CD4-positive, alpha-beta T cell treated with Interleukin-1 beta for 1 hour (primary cell): ENCODE measurements at places on chromosomes 5 and 9.
A peak's percentile ranks its signal among the peaks of the same experiment; 100 is the strongest.

DNA sequence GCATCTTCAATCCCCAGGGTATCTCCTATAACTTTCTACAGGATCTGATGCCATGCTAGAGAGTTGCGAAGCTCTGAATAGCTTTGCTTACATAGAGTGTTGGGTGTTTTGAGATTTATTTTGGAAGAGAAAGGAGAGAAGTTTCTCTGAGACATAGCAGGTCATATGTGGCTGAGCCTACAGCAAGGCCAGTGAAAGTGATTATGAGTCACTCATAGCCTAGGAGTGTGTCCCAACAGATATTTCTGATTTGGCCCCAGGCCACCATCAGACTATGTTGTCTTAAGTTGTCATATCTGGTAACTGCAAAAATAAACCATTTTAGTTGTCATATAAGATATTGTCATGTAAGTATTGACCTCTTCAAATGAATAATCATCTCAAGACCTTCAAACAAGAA is 132.0 kb upstream of the RAI14 start:
- no peak for DNase-seq

DNA sequence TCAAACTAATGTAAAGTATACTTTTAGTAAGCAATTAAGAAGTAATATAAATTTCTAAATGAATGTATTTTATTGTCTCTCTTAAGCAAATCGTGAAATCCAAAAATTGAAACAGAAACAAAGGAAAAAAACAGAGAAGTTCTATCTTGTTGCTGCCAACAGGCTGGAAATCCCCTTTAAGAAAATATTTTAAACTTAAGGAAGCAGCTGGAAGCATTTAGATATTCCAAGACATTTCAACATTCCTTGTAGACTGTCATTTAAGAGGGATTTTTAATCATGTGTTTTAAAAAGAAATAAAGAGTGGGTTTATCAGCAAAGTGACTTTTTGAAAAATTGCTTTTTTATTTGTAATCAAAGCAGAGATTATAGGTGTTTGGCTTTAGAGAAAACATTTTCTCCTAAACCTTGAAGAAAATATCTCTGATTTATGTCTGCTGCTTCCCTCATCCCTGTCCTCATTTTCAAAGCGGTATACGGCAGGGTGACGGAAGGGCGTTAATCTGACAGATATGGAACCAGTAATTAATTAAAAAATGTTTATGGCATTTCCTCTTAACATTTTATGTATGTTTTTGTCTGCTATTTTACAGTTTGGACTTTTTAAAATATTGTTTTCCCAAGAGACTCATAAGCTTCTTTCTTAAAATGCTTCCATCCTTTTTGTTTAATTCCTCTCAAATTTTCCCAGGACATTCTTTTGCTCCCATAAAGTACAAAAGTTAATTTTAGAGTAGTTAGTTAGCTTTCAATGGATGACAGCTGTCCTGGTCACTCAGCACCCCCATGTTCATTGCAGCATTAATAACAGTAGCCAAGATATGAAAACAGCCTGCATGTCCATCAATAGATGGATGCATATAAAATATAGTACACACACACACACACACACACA is 245.6 kb downstream of the LURAP1L start:
- no peak for DNase-seq

GRCh38 chr9:13898957-13899356 is 415.0 kb downstream of the NFIB start:
- no peak for DNase-seq

- no peak for DNase-seq
Observed at GRCh38 chr9:37788332-37788731, 3.5 kb upstream of the EXOSC3 start.

GRCh38 chr9:33159777-33160127 is 7.4 kb downstream of the B4GALT1 start:
- DNase-seq: peak; percentile 72

DNA sequence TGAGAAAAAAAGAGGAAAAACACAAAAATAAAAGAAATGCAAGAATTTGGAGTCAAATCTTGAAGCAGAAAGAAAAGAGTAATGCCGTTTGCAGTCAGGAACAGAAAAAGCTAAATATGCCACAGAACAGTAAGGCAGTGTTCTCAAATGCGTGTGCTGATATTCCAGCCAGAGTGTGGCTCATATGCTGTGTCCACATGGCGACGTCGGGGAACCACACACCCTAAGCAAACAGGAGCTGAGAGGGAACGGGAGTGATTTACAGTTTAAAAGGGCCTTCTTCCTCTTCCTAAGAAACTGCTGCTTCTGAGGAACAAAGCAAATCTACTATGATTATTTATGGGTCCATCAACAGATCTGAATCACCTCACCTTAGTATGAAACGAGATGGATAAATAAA is 42.7 kb downstream of the DDX31 start:
- no peak for DNase-seq

GRCh38 chr9:115213818-115214334 is 95.9 kb upstream of the TNC start:
- no peak for DNase-seq

DNA sequence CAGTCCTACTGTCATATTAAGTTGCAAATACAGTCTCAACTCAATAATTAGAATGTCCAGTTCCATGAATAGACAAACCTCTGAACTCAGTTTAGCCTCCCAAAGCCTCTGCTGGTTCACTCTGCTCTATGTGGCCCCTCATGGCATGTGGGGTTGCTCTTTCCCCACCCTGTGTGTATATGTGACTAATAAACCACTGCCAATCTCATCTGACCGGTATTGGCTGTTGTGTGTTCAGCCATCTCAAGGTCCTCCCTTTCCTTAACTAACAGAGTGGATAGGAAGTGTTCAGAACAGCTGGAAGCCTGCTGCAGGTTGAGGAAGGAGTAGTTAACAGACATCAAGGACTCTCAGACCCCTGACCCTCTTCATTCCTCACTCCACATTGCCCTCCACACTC is 55.3 kb downstream of the IL33 start:
- no peak for DNase-seq

DNA sequence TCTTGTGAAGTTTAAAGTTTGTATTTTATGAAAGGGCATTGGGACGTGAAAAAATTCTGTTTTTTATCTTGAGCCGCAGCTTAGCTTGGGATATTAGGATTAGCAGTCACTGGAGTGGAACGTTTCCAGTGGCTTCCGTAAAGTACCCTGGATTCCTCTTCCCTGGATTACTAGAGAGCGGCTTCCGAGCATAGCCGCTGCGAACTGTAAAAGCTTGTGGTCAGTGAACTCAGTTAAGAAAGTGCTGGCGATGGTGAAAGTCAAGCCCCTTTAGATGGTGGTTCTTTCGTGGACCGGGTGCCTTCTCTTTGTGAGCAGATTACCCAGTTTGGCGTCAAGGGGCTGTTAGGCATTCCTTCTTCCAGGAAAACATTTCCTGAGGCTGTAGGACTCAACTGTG is 168.1 kb downstream of the KDM4C start:
- DNase-seq: no peak

GRCh38 chr9:109967651-109968642 is 187.9 kb downstream of the PALM2AKAP2 start:
- DNase-seq: no peak

GRCh38 chr5:2680979-2681378 is 70.5 kb downstream of the IRX2 start:
- no peak for DNase-seq

DNA sequence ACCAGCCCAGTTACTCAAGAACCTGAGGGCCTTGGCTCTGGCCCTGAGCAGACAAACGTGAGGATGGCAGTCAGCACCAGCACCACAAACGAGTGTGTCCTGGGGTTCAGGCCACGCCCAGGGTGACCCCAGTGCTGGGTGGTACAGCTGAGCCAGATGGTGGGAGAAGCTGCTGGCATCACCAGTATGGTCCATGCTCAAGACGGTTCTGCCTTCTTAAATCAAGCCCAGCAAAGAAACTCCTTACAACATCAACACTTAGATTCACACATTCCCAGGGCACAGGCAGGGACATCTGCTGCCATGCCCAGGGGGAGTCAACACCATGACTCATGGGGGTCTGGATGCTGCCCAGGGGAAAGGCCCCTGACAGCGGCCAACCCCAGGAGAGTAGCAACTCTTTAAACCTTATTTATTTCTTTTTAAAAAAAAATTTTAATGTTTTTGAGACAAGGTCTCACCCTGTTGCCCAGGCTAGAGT is 31.3 kb downstream of the IPPK start:
- no peak for DNase-seq

- DNase-seq: no peak
Observed at GRCh38 chr9:34513567-34514214, 9.1 kb downstream of the ENHO start.

DNA sequence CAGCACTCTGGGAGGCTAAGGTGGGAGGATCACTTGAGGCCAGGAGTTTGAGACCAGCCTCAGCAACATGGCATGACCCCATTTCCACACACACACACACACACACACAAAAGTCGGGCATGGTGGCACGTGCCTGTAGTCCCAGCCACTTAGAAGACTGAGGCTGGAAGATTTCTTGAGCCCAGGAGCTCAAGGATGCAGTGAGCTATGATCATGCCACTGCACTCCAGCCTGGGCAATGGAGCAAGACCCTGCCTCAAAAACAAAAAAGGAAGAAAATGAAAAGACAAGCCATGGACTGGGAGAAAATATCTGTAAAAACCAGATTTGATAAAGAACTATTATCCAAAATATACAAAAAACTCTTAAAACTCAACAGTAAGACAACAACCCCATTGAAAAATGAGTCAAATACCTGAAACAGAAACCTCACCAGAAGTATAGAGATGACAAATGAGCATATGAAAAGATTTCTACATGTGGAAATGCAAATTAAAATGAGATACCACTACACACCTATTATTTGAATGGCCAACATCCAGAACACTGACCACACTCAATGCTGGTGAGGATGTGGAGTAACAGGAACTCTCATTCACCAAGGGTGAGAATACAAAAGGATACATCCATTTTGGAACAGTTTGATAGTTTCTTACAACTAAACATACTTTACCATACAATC is 24.7 kb downstream of the DNAJA1 start:
- DNase-seq: no peak

- DNase-seq: no peak
Observed at GRCh38 chr5:76663573-76663972, 40.4 kb upstream of the F2RL2 start.

DNA sequence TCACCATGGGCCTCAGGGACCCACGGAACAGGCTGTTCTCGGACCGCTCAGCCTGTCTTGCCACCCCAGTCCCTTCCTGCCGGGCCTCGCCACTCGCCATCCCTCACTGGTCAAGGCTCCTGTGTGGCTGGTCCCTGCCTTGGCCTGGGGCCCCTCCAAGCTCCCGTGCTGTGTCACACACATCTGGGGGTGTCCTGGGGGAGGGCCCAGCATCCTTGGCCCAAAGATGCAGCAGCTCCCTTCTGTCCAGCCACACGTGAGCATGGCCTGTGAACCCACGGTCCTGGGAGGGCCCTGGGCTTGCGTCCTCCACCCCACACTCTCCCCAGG is 425 bp upstream of the EGFL7 start:
- no peak for DNase-seq

DNA sequence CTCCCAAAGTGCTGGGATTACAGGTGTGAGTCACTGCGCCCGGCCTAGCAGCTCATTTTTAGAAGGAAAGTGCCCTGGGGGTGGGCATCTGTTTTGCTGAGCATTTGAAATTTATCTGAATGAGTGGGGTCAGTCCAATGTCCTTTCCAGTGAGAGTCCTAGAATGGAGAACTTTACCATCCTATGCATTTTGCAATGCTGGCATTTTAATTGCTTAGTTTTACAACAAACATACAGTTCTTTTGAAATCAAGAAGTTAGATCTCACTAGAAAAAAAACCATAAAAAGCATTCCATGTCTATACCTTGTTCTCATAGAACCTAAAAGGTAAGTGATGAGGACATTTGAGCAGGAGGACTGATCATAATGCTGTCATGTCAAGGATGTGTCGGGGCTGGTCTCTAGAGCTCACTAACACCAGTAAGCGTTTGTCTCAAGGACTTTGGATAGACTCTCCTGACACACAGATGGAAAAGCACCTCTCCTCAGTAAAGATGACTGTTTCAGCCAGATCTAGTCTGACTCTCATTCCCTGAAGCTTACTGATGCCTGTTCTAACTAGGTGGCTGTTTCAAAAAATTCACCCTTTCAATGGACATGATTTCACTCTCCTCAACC is 83.9 kb downstream of the DCP2 start:
- no peak for DNase-seq

GRCh38 chr9:38390442-38390841 is 2.1 kb upstream of the ALDH1B1 start:
- DNase-seq: no peak

GRCh38 chr9:88605512-88606362 is 70.8 kb downstream of the NXNL2 start:
- no peak for DNase-seq

DNA sequence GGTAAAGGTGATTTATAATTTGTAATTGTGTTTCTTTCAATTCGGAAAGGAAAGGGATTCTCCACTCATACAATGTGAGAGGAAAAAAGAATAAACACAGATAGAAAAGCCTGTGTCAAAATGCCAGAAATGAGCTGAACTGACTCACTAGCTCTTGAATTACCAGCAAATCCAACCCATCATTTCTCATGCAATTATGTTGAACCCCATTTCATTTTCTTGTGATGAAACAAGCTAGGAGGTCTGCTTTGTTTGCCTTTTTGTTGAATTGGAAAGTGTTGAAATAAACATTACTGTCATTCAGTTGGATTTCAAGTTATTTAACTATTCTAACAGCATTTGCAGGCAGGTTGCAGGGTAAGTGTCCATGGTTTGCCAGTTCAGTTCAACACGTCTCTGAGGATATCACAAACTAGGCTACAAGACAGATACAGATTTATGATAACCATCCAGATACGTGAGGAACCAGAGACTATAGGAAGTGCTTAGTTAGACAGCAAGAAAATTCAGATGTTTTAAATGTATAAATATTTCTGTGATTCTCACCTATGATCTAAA is 547.2 kb downstream of the MAT2B start:
- no peak for DNase-seq

- peak; percentile 32 for DNase-seq
Observed at GRCh38 chr9:128683340-128684064, 5.5 kb upstream of the SET start.

DNA sequence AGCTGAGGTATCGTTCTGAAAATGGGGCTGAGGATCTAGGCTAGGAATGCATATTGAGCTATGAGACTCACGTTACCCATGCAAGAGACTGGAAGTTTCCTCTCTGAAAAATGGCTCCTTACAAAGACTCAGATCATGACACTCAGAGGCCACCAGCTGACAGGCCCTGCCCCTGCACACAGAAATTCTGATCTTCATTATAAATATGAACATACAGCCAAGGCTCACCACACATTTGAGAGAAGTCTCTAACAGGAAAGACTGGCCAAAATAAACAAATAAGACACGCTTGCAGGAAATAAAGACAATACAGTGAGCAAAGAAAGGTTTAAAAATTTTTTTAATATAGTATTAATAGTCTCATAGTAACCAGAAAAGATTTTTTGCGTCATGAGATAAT is 365.9 kb downstream of the NFIB start:
- DNase-seq: no peak

DNA sequence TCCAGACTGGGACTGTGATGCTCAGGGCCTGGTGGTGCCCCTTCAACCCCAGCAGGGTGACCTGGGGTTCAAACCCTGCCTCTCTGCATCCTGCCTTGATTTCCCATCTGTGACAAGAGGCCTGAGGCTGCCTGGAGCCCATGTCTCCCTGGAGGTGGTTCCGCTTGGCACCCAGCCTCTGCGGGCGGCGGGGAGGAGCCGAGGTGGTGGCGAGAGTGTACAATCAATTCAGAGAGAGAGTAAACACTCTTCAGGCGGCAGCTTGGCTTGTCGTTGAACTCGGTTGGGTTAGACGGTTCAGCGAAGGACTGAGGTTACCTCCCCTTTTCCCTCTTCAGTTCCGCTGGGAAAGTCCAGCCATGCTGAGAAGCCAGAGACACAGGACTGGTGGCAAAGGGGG is 39.3 kb downstream of the NTNG2 start:
- no peak for DNase-seq
